GM04503 (cell line): ENCODE measurements at places on chromosomes 2 and 18.

- no peak for DNase-seq
Measured at GRCh38 chr2:134148172-134148571, 105.7 kb upstream of the MGAT5 start.

DNA sequence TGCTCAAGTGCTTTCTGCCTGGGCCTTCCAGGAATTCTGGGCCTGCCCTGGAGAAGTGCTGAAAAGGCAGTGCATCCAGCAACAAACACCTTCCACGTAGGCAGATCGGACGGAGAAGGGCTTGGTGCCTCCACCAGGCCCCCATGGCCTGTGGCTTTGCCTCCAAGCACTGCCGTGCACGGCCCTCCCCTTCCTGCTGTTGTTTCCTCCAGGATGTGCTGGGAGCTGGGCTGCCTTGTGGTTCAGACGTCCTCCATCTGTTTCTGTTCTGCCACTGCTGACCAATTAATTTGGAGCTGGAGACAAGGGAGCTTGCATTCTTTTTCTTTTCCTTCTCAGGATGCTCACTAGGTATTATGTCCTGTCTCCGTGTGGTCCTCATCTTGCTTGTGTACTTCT is 197.0 kb downstream of the HRH4 start:
- DNase-seq: no peak

GRCh38 chr18:62663731-62664336 is 51.5 kb upstream of the PHLPP1 start:
- DNase-seq: no peak

GRCh38 chr2:221104361-221104811 is 467.7 kb downstream of the EPHA4 start:
- no peak for DNase-seq

DNA sequence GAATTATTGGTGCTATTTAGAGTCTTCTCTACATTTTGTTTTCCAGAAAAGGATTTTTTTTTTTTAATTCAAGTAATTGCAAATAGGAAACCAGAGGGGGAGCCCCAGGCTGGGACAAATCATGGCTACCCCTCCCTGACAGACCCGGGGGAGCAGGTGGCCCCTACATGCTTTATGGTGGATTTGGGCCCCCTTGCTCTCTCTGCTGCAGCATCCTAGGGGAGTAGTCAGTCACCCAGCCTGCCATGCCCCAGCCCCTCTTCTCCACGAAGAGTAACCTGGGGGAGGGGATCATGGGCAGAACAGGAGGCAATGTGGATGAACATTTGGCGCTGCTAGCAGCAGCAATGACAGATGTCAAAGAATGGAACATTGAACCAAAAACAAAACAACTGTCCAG is 4.6 kb downstream of the C2orf81 start:
- DNase-seq: no peak
